Activated CD4-positive, alpha-beta memory T cell treated with anti-CD3 and anti-CD28 coated beads, Interleukin-2, amount 10 ng/mL, durations not matched to agents 7 days and 5 days (primary cell): ENCODE measurements at places on chromosomes 11 and 22.

- H3K4me3 ChIP-seq: no peak overlapping the region
- H3K27me3 ChIP-seq: peaks cover 69% of the 10 kb centered on the region
- H3K27ac ChIP-seq: no peak overlapping the region
- peaks cover 17% of the 10 kb centered on the region for H3K4me1 ChIP-seq
- H3K36me3 ChIP-seq: no peaks in the 10 kb centered on the region
These were observed 1.4 kb upstream of the KCNJ5 start for GRCh38 chr11:128889657-128890213.

DNA sequence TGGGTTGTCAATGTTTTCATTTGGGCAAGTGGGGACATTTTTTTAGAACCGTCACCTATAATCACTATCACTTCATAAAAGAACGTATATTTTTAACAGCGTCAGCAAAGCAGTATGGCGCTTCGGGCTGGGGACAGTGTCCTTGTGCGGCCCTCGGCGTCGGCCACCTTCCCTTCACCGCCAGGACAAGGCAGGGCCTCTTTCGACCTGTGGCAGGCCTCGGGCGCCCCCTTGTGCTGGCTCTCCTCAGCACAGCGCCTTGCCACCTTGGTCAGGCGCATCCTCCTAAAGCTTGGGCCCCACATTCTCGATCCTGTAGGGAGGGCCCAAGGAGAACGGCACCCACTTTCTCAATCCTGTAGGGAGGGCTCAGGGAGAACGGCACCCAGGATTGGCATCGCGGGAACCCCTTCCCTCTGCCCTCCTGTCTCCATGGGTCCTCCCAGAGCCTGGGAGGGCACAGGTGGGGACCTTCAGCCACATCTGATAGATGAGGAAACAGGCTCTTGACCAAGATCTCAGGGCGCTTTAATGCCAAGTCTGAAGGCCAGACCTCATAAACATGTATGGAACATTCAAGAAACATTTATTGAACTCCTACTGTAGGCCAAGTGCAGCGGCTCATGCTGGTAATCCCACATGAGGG, 11.5 kb upstream of the FADD start:
- no peak overlapping the region for H3K27ac ChIP-seq
- DNase-seq: peak; percentile 69
- no peaks in the 10 kb centered on the region for H3K27me3 ChIP-seq
- no peak overlapping the region for H3K4me3 ChIP-seq

DNA sequence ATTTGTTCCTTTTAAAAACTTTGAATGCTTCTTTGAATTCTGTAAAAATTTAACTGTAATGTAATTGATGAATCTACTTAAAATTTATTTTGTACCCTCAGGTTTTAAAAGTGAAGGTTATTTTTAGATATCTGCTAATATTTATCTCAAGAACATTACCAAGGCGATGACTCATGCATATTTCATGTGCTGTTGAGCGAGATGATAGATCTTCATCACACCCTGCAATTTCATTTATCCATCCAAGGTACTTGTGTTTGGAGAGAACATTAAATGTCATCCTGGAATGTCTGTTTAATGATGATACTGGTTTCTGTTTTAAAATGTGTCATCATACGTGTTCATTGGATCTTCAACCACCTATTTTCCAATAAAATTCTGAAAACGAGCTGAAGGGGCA, 6.7 kb upstream of the OOSP4A start:
- H3K27ac ChIP-seq: no peak overlapping the region
- no peak for DNase-seq
- no peak overlapping the region for H3K4me3 ChIP-seq
- H3K4me1 ChIP-seq: no peaks in the 10 kb centered on the region
- H3K36me3 ChIP-seq: no peaks in the 10 kb centered on the region

DNA sequence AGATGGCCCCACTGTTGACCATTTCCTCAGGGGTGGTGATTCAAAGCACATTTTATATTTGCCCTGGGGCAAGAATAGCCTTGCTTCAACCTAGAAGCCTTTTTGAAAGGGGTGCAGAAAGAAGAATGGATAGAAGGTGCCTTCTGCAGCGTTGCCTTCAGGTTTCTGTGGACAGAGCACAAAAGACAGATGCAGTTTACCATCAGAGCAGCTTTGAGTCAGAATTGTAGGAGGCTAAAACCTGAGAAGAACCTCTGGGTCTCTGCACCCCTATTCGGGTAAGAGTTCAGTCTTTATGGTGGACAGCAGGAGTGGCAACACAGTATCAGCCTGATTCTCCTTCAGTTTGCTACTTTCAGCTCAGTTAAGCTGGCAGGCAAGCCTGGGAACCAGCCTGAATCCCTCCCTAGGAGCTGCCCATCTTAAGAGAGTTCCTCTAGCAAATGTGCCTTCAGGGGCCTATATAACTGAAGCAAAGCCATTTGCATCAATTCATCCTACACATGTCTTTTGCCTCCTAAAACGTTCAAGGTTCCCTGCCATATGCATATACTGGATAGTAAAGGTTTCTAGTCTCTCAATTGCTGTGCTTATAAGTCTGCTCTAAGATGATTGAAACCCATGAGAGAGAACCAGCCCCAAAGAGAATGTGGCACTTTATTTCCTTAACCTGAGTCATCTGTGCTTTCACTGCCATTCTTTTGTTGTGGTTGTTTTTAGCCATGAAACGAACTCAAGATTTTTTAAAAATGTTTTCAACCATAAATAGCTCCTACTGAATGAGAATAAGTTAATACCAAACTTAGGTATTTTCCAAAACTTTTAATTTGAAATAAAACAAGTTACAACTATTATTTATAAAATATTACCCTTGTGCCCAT, 123.0 kb downstream of the TRIM44 start:
- H3K27ac ChIP-seq: no peak overlapping the region
- DNase-seq: no peak
- H3K4me3 ChIP-seq: no peak overlapping the region
- no peaks in the 10 kb centered on the region for H3K27me3 ChIP-seq
- no peaks in the 10 kb centered on the region for H3K36me3 ChIP-seq

GRCh38 chr11:121465709-121466062, 12.9 kb upstream of the SORL1-AS1 start:
- H3K27ac ChIP-seq: peak overlapping the region; percentile 99
- no peak for DNase-seq
- H3K27me3 ChIP-seq: no peaks in the 10 kb centered on the region
- H3K4me3 ChIP-seq: peak overlapping the region; percentile 38
- peaks cover 96% of the 10 kb centered on the region for H3K4me1 ChIP-seq

- H3K27me3 ChIP-seq: no peaks in the 10 kb centered on the region
- H3K36me3 ChIP-seq: no peaks in the 10 kb centered on the region
- DNase-seq: no peak
- no peak overlapping the region for H3K27ac ChIP-seq
- no peaks in the 10 kb centered on the region for H3K4me1 ChIP-seq
These were observed 17.2 kb upstream of the CARD18 start for GRCh38 chr11:105156720-105157119.

GRCh38 chr11:102438311-102439062, 14.1 kb downstream of the TMEM123 start:
- peaks cover 63% of the 10 kb centered on the region for H3K4me1 ChIP-seq
- peaks cover 92% of the 10 kb centered on the region for H3K36me3 ChIP-seq
- H3K27me3 ChIP-seq: no peaks in the 10 kb centered on the region
